ENCODE measurements at places on chromosomes 5 and 9.
A peak's percentile ranks its signal among the peaks of the same experiment; 100 is the strongest.

- DNase-seq: no peak
Observed at GRCh38 chr9:98518556-98518955, 190.2 kb downstream of the GABBR2 start.

GRCh38 chr5:147835386-147835798 lies 3.9 kb upstream of the SPINK1 start:
- DNase-seq: no peak

DNA sequence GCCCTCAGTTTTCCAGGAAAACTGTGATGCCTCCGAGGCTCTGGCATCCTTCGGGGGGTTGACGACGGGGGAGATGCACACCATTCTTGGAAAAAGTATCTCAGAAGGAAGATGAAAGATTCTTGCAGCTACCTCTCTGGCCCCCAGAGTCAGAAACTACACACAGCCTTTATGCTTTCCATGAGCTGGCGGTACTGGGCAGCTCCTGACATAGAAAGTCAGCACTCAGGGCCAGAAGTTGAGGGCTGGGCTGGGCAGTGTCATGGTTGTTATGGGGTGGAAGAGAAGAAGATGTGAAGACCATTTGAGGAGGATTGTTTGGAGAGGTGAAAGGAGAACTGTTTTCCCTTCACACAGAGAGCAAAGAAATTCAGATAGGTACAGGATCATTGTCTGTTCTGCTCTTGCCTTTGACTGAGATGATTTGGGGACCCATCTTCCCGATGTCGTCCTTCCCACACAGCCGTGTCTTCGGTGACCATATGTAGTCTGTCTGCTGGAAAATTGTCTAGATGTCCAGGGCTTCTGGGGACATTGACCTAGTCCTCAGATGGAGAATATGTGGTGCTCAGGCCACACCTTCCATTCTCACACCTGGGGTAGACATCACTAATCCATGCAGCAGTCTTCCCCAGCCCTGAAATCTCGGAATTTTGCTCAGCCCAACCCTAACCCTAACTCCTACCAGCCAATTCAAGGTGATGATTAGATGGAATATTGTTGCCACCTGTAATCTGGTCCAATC lies 237.1 kb downstream of the CACNA1B start:
- no peak for DNase-seq

- no peak for DNase-seq
Observed at GRCh38 chr5:38888041-38888440, 42.2 kb downstream of the OSMR start.

GRCh38 chr9:78009186-78009585 lies 22.4 kb downstream of the GNAQ start:
- DNase-seq: no peak

- no peak for DNase-seq
Observed at GRCh38 chr5:153970496-153970895, 68.2 kb downstream of the FAM114A2 start.

GRCh38 chr5:124651663-124652513 lies 94.6 kb downstream of the ZNF608 start:
- DNase-seq: peak; percentile 86

DNA sequence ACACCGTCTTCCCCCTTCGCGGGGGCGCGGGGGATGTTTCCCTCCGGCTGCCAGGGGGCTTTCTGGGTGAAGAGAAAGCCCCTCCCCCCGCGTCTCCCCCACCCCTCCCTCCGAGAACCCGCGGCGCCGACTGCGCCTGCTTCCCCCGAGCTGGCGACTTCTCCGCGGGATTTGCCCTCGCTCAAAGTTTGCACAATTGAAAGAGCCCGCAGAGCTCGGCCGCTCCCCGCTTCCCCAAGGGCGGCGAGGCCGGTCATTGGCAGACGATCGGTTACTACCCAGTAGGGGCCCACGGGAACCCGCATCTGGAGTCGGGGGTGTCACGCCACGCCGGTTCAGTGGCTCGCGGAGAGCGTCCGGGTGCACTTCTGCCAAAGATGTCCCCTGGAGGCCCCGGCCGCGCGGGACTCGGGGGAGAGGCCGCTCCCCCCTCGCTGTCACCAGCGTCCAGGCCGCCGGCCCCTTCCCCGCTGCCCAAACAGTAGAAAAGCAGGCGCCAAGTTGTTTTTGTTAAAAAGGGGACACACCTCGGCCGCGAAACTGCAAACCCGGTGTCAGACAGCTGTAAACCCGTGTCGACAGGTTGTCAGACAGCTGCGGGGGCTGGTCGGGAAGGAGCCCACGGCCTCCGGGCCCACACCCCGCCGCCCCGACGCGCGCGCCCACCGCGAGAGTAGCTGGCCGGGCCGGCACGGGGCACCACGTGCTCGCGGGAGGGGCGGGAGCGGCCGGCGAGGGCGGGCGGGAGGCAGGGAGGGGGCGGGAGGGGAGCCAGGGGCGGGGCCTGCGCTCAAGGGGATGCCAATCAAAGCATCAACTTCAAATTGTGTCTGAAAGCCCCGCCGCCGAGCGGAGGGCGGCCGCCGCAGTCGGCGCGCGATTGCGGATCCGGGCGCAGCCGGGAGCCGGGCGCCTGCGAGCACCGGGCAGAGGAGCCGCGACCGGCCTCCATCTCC lies at the start of gene IRX1:
Gene IRX1, plus strand, starts transcription at position 827 of the 956 bp plus-strand sequence. CDS start 274 bp downstream, outside the sequence.
- no peak for DNase-seq

- DNase-seq: no peak
Observed at GRCh38 chr5:43677253-43677652, 74.3 kb downstream of the NNT start.

DNA sequence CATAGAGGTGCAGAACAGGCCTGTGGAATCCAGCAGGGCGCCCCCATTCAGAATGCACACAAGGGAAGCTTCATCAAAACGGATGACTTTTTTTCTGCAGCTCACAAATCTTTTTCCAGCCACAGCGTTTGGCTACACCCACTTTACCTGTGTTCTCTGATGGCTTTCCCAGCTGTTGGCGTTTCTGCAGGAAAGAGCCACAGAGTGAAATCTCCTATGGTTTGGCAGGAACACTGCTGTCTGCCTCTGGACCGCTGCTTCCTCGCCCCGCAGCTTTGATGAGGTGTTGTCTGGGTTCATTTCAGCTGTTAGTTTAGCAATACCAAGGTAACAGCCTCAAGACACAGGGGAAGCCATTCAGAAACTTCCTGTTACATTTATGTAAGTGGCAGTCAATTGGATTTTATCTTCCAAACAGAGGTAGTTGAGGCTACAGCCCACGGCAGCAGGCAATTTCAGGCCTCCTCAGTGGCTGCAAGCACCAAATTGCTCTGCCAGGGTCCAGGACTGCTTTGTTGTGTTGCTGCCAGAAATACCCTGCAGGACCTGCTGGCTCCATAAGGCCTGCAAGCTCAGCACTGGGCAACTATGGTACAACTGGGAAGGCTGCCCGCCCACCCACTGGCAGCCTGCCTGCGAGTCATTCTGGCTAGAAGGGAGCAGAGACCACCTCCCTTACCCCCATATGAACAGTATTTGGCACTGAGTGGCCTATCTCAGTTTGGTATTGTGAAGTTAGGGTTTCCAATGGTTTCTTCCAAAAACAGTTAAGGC lies 96.7 kb downstream of the MVB12B start:
- no peak for DNase-seq

GRCh38 chr5:160390787-160391696 lies 8.8 kb downstream of the FAM200C start:
- DNase-seq: no peak

DNA sequence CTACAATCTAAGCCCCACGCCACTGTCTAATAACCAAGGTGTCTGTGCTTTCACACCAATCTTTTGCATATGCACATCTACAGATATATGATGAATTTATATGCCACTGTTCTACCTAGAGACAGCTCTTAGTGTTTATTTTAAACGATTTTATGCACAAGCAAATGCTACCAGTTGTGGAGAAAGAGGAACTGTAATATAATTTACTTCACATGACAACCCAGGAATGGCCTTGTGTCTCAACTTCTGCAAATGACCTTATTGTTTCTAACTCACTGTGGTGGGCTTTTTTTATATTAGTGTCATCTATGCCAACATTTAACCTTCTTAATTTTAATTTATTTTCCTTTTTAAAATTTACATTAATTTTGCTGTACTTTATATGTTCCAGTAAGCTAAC lies 531.1 kb upstream of the TLE4 start:
- DNase-seq: no peak

DNA sequence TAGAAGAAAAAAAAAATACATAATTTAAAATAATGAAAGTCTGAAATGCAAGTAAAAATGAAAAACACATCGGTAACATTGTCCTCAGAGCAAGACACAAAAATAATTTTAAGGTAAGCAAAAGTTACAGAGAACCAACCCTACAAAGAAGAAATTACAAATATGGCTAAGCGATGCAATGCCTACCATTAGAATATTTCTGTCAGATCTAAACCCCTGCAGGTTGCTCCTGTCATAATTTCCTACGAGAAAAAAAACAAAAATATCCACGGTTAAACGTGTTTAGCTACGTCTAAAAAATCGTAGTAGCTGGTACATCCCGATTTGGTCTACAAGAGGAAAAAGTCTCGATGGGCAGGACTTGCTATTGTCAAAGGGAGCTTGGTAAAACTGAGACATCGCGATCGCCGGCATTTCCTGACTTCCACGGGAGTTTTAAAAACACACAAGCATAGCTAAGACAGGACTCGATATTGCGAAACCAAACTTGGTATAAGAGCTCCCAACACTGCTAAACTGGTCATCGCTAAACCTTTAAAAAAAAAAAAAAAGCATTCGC lies 1.1 kb upstream of the ANXA2R start:
- DNase-seq: peak; percentile 70

DNA sequence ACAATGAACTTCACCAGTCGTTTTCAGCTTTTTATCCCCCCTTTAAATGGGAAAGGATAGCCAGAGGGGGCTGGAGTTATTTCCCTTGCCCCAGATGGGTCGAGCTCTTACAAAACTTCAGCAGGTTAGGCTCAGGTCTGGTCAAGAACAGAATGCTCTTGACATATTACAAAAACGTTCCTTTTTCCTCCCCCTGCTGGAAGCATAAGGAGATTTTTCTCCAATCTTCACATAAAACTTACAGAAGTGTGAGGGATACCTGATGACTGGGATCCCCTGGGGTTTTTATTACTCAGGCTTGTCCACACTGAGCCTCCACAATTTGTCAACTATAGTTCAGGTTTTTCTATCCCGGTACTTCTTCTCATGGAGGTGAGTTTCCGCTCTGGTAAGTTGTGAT lies 60.8 kb downstream of the CSF2 start:
- DNase-seq: no peak

- no peak for DNase-seq
Observed at GRCh38 chr5:120456006-120456405, 8.1 kb upstream of the PRR16 start.

GRCh38 chr9:30382271-30382670 lies 2002.2 kb upstream of the ACO1 start:
- DNase-seq: no peak

Data from hippocampal formation (tissue), 2 donors.